ENCODE measurements at places on chromosomes 7 and 10.

DNA sequence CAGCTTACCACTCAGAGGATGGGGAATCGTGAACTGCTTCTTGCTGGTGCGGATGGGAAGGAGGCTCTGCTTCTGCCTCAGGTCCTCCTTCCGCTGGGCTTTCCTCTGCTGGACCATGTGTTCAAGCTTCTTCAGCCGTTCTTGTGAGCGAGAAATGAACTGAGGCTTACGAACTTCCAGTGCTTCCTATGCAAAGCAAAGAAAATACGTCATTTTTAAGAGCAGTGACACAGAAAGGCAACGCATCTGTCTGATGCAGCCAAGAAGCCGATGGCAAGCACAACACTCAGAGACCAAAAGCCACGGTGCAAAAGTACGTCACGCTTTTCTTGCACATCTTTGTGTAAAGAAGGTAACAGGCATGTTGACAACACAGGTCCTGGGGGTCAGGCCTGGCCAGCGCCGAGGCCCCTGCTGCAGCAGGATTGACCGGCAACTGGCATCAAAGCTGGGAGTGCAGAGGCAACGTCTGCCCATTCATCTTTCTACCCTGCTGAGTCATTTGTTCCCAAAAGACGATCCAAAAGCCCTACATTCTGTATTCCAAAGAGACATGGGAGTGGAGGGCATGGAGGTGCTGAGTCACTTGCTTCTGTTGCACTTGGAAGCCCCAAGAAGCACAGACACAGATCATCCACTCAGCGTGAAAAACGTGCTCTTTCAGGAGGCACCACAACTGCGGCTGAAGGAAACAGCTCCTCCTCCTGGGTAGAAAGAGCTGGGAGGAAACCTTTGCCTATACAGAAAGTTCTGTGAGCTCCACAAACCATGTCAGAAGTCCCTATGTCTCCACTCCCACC, 71.0 kb upstream of the ADAM12 start:
- peak; percentile 29 for DNase-seq

DNA sequence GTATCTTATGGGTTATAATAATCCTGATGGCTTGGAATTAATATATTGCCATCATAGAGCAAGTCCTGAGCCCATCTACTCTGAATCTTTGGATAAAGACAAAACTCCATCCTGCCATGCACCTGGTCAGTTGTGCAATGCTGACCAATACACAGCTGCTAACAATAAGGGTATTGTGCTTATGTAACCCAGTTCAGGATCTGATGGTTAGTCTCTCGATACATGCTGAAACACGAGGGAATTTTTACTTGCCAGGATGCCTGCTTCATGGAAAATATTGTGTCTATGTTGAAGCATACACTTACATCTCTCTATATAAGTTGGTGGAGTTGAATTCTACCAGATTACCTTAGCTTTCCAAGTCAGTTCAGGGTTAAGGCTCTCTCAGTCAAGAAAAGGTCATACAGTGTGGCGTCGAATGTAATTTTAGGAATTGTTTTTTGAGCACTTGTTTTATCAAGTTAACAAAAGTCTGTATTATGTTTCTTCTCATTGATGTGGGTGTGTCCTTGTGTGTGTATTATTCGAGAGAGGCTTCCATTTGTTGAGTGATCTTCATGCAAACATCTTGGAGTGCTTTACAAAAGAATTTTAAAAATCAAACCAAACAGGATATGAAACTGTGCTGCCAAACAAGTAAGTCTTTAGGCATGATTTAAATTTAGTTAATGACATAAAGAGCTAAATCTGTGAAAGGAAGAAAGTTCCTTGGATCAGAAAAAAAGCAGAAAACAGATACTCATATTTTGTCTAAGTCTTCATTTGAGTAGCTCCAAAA, 449.1 kb downstream of the SUGCT start:
- DNase-seq = no peak

DNA sequence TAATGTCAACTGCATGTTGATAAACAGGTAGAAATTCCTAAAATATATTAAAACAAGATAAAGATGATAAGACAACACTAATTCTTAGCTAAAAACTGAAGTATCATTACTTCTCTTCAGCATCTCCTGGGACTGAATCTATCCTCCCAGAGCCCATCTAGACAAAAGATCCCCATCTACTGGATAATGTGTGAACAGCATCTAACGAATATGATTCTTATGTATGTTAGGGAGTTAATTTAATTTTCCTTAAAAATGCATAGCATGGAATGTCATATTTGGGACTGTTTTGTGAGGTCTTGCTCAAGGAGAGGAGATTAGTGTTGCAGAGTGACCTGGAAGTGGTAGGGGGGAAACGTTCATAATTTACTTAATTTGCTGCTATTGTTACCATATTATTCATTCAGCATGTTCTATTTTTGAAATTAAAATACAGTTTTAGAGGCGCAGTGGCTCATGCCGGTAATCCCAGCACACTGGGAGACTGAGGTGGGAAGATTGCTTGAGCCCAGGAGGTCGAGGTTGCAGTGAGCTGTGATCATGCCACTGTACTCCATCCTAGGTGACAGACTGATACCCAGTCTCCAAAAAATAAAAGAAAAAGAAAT, 305.1 kb upstream of the CSTF2T start:
- DNase-seq = no peak

GRCh38 chr10:126099366-126099765, 203.0 kb downstream of the FANK1 start:
- no peak for DNase-seq

- no peak for DNase-seq
Measured at GRCh38 chr7:81298951-81299666, 380.3 kb upstream of the SEMA3C start.

- DNase-seq = no peak
Measured at GRCh38 chr10:27341001-27341400, 100.4 kb upstream of the ACBD5 start.

GRCh38 chr7:89017695-89018094, 222.2 kb upstream of the TEX47 start:
- DNase-seq = no peak

DNA sequence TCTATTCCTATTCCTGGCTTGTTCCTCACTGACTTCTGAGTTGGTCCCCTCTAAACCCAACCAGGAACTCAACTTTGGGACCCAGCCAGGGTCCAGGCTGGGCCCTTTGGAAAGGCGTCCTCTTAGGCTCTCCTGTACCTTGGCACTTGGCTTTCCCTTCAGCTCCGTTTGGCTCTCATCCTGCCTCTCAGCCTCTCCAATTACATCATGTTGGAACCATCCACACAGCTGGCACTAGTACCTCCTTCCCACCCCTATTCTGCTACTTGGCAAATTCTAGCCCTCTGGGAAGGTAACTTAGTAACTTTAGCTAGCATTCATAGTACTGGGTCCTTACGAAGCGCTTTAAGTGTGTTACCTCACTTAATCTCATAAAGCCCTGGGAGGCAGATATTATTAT, 205.3 kb upstream of the HABP2 start:
- peak; percentile 33 for DNase-seq

- DNase-seq = no peak
Measured at GRCh38 chr10:1142596-1142995, 86.4 kb downstream of the WDR37 start.

DNA sequence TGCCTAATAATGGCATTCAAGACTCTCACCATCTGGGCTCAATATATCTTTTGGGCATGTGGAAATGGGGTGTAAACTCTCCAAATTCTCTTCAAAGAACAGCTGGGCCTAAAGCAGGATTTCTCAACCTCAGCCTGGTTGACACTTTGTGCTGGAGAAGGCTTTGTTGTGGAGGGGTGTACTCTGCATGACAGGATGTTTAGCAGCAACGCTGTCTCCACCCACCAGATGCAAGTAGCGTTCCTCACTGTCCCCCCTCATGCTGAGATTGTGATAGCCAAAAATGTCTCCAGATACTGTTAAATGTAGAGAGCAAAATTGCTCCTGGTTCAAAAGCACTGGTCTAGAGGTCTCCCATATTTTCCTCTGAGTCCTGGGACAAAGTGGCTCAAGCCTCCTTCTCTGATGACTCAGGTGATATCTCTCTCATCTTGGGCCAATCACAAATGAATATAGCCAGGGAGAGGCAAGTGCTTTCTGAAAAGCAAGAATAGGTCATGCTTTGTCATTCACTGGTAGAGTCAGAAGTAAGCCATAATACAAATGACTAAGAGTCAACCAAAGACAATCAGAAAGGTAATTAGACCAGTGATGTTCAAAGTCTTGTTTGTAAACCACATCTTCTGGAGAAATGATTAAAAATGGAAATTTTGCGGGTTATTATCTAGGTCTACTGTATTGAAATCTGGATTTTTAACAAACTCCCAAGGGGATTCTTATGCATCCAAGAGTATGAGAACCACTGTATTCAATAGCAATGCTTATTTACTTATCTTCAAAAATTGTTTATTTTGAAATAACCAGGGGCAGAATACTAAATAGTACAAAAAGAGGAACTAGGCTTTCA, 330.8 kb downstream of the PTEN start:
- DNase-seq = no peak

- no peak for DNase-seq
Measured at GRCh38 chr7:143283381-143283780, 1.4 kb upstream of the TMEM139 start.

DNA sequence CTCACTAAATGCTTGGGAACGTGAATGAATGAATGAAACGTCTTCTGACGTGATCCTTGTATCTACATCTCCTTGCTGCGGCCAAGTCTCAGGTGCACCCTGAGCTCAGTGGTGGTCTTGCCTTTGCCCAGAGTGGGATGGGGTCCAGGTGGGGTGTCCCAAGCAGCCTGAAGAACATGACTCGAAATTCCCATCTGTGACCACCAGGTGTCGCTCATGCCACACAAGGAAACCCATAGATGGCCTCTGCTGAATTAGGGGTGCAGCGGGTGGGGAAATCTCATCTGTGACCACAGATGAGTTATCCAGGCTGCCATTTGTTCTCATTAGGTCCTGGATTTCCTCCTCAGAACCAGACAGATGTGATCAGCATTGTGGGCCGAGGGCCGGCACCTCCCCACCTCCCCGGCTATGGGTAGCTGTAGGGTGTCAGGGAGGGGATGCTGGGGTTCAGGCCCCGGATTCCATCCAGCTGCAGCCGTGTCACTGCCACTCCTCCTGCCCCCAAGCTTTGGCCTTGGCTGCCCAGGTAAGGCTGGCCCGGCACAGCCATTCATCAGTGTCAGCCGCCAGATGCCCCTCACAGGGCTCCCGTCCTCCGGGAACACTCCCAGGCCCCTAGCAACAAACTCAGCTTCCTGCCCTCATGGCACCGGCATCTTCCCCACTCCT, 21.0 kb upstream of the GNA12 start:
- DNase-seq = peak; percentile 72

- peak; percentile 93 for DNase-seq
Measured at GRCh38 chr7:149414745-149415390, 46.0 kb downstream of the ZNF777 start.
